ENCODE measurements at places on chromosomes 1 and 21.

DNA sequence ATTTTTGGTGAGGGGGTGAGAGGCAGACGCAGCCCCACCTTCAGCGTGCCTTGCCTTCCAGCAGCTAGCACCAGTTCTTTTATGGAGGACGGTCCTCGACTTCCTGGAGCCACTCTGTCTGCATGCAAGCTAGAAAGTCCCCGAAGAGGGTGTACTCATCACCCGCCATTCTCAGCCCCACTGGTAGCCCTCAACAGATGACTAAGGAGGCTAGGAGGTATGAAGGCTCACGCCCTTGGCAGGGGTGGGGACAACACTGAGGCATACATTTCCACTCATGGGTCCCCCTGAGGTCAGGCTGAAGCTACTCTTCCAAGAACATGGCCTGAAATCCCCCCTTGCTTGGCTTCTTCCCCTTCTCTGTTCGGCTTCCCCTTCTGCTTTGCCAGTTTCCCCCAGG is 8.9 kb upstream of the PTPRF start:
- no peak for DNase-seq

DNA sequence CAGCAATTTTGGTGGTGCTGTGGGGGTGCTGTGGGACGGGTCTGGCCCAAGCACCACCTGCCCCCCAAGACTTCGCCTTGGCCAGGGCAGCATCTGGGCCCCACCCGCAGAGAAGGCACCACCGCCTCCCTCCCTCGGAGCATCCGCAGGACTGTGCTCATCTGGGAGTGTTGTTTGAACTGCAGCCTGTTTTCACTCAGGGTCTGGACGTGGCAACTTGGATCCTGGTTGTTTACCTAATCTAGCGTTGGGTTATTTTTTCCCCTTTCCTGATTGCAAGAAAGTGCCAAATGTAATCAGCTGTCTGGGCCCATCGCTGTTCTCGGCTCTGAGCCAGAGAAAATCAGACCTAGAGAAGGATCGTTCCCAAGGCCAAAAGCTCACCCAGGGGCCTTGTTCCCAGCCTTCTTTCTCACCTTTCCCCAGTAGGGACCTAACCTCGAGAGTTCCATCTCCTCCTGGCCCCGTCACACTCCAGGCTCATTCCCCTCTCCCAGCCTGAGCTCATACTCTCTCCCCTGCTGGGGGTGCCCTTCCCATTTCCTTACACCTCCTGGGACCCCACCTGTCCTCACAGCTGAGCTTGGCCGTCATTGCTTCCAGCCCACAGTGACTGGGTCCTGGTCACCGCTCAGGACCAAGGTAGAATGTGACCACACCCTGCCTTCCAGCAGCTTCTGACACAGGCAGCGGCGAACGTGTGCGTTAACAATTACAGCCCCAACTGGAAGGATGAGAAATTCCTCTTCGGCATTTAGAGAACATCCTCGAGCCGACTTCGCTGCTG is 72.0 kb upstream of the FAM20B start:
- no peak for DNase-seq

DNA sequence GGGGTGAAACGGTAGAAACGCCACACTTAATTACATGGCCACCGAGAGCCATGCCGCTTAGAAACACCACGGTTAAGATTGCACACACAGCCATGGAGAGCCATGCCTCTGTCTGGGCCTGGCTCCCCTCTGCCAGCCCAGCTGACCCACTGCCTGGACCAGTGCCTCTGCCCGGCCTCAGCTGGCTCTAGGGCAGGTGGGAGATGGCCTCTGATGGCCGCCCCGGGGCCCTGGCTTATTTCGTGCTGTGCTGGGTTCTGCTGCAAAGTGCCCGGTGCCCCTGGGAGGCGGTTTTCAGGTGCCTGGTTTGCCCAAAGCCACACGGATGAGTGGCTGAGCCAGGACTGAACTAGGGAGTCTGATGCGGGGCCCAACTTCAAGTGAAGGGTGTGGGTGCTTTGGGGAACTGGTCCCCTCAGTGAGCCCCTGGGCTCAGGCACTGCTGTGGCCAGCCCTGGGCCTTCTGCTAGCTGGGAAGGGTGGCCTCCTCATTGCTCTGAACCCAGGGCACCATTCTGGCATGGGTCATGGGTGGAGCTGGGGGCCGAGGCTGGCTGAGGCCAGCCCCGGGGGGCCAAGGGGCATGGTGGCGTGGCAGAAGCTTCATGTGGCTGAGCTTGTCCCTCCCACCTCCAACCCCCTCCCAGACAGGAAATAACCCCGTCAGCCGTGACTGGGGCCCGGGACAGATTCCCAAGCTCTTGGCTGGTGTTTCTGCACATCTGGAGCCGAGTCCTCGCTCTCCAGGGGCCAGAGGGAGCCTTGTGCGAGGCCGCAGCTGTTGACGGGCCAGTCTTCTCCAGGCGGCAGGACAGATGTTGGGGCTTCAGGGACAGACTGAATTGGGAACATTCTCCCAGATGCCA is 1.9 kb upstream of the GPR153 start:
- DNase-seq, result no peak

DNA sequence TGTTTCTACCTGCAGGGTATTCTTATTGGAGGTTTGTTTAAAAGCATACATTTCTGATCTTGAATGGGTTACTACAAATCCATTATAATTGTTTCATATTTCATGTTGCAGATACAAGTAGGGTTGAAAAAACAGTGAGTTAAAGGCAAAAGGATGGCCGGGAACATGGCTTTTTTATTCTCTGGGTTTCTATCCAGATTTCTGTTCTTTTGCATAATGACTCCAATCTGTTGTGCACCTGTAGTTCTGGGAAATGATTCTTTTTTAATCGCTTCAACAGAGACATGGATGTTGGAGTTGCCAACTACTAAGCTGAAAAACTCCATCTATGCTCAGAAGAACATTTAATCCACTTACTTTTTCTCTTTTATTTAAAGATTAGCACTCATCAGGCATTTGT is 2.7 kb upstream of the ADAMTS1 start:
- no peak for DNase-seq
